ENCODE measurements at places on chromosomes 7 and 10.

DNA sequence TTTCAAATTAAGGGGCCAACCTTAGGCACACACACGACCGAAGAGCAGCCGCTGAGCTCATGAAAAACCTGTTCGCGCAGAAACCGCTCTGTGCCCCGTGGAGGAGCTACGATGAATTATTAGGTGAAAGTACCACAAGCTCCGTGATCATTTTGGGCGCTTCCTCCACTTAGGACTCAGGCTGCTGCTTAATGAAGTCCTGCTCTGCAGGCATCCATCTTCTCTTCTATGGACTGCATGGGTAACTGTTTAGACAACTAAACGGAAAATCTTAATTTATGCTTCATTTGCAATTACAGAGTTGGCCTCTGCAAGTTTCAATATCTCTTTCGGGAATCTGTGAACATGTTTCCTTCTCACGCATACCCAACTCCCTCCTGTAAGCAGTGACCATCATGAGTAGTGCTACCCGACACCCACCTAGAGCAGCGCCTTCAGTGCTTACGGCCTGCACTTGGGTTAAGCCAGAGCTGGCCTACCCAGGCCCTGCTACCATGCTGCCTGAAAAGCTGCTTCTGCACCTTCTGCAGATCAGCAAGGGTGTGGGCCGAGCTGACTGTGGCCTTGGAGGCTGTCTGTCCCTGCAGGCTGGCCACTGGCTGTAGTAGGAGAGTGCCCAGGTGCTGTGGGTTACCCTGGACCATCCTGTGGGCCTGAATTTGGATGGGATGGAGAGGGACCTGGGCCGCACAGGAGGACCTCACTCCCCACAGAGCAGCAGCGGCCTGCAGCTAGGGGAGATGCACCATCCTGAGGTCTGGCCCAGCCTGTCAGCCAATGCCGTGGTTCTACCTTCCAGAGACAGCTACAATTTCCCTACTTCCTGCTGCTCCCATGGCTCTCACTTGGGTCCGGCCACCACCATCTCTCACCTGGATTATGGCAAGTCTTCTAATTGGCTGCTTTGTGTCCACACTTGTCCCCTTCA is 36.0 kb downstream of the GNA12 start:
- DNase-seq = peak; percentile 79

GRCh38 chr10:114795039-114795438 is 26.5 kb upstream of the FHIP2A start:
- DNase-seq = peak; percentile 13

DNA sequence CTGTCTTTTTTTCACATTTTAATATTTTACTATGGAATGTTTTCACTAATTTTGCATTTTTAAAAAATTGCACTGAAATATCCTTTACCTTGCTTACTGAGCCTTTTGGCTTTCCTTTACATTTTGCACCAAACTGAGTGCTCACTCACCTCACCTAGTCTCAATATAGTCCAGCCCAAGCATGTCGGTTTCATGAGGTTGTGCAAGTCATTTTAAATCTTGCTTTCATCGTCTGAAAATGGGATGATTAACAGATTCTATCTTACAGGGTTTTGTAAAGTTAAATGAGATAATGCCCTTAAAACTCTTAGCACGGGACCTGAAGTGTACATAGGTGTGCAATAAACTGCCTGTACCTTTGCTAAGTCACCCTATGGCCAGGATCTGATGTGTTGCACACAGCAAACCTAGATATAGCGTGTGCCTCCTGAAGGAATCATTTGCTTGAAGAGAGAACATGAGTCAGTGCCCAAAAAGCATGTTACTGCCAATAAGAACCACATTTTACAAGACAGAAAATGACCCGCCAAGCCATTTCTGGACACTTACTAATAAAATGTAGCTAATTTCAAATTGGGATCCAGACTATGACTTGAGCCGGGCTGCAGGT is 199.8 kb downstream of the JCAD start:
- DNase-seq = no peak

DNA sequence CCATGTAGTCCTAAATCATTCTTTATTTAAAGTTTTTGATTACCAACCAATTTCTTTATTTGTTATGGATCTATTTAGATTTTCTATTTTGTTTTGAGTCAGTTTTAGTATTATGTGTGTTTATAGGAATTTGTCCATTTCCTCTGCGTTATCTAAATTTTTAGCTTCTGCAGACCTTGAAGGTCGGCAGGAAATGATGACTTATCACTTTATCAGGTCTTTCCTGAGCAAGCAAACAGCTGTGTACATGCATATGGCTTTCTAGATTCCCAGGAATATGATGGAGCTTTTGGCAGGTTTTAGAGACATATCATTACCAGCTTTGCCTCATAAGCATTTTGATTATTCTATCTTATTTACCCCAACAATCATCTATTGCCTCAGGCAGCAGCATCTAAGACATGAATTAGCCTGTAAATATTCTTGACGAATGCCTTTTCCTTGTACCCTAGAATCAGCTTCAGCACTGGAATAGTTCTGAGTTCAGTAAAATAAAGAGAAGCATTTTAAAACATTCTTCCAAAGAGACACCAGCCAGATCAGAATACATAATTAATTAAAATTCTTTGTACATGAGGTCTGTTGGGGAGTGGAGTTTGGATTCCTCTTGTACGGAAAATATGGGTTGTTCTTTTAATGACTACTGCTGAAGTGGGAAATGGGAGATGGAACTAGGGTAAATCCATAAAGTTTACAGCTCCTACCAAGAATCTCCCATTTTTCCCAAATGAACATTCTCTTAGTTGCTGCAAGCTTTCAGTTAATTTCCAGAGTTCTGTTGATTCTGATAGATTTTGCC is 408.8 kb upstream of the SEMA3C start:
- DNase-seq = no peak

- no peak for DNase-seq
Observed at GRCh38 chr10:112218036-112218390, 34.4 kb upstream of the GPAM start.

DNA sequence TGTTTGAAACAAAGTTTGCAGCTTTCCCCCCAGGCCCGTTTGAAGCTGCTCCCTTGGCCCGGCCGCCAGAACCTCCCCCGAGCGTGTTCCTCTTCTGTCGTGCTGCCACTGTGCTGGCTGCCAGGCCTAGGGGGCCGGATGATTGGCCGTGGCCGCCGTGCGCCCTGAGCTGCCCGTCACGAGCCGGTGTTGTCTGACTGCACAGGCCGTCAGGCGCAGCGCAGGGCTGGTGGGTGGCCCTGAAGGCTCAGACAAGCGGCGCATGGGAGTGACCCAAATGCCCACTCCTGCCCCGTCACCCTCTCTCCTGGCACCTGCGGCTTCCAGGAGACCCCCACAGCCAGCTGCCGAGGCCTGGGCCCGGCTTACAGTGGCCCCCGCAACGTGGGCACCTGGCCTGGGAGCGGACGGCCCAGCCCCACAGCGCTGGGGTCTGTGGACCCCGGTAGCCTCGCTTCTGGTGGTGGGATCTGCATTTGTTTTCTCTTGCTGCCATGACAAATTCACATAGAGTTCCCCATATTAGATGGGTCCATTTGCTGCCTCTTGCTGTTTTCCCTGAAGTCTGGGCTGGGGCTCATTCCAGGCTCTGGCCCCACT is 13.1 kb downstream of the JAKMIP3 start:
- DNase-seq = no peak

DNA sequence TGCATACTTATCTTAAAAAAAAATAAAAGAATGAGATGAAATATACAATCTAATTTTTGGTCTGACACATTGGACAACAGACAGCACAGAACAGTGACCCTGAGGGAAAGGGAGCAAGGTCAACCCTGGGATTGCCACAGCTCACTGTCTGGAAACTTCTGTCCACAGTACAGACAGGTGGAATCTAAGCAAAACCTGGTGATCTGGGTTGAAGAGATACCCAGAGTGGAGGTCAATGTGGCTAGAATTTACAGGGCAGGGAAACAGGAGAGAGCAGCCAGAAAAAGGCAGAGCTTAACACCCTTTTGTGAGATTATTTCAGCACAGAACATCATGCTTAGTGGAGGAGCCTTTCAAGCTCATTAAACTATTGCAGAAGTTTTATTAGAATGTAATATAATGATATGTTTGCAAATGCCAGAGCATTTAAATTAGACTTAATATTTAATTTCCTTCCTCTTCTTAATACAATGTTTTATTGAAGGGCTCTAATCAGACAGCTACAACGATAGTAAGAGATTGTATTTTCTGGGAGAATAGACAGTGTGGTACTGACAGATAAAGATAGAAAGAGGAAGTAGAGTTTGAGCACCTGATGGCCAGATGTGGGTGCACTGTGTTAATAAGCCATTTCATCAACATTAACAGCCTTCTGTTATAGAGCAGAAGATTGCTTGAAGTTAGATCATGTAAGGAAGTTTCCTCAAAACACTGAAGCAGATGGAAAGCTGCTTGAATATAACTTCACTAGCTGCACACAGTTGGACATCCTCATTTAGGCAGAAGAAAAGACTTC is 309.4 kb downstream of the HGF start:
- no peak for DNase-seq

DNA sequence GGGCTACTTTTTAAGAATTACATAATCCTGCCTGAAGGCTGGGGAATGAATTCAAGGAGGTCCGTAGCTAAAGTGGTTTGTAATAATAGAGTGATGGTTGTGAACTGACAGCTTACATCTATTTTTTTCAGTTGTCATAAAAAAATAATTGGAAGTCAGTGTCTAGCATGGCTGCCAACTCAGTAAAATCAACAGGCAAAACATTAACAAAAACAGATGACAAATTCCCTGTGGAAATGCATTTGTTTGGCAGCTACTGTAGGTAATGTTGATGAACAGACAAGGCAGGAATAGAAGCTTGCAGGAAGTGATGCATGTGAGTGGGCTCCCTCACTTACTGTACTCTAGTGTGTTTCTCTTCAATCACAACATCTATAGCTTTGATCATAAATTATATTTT is 766.0 kb upstream of the POT1 start:
- no peak for DNase-seq

GRCh38 chr7:101804967-101805366 is 12.5 kb upstream of the CUX1 start:
- no peak for DNase-seq

GRCh38 chr7:94962661-94963060 is 55.3 kb downstream of the PPP1R9A start:
- no peak for DNase-seq

DNA sequence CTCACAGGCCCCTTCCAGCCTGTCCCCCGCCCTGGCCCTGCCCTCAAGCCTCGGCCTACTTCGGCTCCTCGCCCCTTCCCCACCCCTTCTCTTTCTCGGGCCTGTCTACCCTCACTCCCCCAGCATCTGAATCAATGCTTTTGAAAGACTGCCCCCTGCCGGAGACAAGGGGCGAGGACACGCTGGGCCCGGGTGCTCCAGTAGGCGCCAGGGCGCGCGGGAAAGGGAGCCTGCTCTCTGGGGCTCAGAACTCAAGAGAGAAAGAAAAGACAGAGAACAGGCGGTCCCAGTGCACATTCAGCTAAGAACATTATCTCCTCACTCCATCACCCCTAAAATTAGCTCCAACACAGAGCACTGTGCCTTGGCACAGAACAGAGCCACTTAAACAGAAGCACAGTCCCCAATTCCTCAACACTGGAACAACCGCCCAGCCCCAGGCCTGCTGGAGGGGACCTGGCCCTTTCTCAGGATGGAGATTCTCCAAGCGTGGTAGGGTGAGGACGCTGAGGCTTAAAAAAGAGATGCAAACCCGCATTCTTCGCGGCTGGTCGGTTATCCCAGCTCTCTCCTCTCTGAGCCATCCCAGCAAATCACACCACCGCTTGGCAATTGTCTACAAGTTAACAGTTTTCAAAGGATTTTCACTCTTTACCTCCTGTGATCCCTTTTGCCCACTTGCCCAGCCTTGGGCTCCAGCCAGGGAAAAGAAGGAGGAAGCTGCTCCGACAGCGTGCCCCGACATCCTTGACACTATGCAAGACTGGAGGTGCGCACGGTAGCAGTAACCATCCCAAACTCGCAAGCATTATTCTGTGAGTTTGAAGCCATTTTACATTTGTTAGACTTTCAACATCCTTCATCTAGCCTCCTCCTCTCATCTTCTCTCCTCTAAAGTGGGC is 2.1 kb downstream of the GIGYF1 start:
- DNase-seq = peak; percentile 73

DNA sequence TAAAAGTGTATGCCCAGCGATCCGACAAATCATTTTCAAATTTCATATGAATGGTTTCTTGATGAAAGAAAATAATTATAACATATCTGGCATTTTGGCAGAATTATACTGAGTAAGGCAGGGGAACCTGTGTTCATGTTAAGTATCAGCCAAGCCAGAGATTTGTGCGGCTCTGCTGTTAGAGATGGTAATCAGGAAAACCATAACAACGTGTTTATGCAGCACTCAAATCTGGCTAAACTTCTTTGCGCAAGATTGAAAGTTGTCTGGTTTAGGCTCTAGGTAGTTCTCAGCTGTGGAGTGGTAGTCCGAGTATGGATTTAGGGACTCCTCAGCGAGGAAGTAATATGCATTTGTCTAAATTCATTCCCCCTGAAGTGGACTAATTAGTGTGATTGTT is 8.9 kb upstream of the CTBP2 start:
- no peak for DNase-seq

GRCh38 chr10:129187331-129187730 is 279.7 kb upstream of the MGMT start:
- DNase-seq = no peak
